HFFc6 (cell line): ENCODE measurements at places on chromosomes 4 and X. TPM values are rescaled to one million over a fixed set of nuclear protein-coding genes. Genes with fewer than 3 reads are reported as not detected.

- H3K4me3 ChIP-seq: no peak overlapping the region
- no peak for DNase-seq
- H3K36me3 ChIP-seq: peaks cover 12% of the 10 kb centered on the region
These were observed 4.3 kb downstream of the TSPYL2 start for GRCh38 chrX:53086464-53086863.

GRCh38 chr4:21467551-21467950 is 481.0 kb downstream of the KCNIP4 start:
- H3K27me3 ChIP-seq: no peaks in the 10 kb centered on the region
- H3K4me1 ChIP-seq: peaks cover 8% of the 10 kb centered on the region
- DNase-seq: no peak
- H3K4me3 ChIP-seq: no peak overlapping the region

DNA sequence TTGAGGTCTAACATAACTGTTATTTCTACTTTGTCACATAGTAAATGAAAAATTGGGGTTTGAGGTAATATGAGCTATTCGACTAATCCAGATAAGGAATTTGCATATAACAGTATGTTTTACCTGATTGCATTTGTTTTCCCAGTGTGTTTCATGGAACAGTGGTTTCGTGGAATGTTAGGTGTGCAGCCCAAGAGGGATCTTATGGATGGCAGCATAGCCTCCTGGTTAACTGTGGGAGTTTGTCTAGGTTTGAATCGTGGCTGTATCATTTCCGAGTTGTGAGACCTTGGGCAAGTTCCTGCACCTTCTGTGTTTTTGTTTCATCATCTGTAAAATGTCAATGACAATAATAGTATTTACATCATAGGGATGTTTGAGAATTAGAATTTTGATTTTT is 7.9 kb downstream of the BMPR1B start:
- no peaks in the 10 kb centered on the region for H3K36me3 ChIP-seq
- peaks cover 36% of the 10 kb centered on the region for H3K27me3 ChIP-seq
- DNase-seq: no peak
- H3K4me1 ChIP-seq: no peaks in the 10 kb centered on the region
- no peak overlapping the region for H3K27ac ChIP-seq
- no peak overlapping the region for H3K4me3 ChIP-seq

Gene GASK1B
- 2.2 to 7.2 TPM (median 2.7 TPM) in 3 replicates for total RNA-seq

DNA sequence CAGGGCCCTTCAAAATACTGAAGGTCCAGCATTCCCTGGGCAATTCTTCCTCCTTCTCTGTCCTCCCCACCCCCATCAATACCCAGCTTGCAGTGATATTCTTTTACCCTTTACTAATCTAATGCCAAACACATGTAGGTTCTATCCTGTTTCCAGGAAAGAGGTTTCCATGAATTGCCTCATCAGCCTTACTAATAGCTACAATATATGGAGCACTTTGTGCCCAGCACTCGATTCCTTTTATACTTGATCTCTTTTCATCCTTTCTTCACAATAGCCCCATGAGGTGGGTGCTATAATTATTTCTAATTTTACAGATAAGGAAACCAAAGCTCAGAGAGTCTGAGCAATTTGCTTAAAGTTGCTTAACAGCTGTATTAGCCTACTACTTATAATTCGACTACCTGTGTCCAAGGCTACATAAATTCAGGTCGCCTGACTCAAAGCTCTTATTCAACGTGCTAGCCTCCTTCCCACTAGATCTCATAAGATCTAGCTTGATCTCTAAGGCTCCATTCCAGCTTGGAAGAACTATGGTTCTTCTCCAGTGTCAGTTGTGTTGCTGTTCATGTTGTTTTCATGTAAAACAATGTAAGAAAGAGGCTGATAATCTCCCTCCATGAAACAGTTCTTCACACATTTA is 229.6 kb upstream of the PGRMC2 start:
- H3K27me3 ChIP-seq: no peaks in the 10 kb centered on the region
- peaks cover 82% of the 10 kb centered on the region for H3K4me1 ChIP-seq
- peak; percentile 30 for DNase-seq
- H3K27ac ChIP-seq: peak overlapping the region; percentile 91

Gene GDPD2
- total RNA-seq: not detected in 3 replicates

- no peak for DNase-seq
- H3K27ac ChIP-seq: no peak overlapping the region
- no peaks in the 10 kb centered on the region for H3K4me1 ChIP-seq
These were observed 7.9 kb upstream of the CFP start for GRCh38 chrX:47637546-47638195.

DNA sequence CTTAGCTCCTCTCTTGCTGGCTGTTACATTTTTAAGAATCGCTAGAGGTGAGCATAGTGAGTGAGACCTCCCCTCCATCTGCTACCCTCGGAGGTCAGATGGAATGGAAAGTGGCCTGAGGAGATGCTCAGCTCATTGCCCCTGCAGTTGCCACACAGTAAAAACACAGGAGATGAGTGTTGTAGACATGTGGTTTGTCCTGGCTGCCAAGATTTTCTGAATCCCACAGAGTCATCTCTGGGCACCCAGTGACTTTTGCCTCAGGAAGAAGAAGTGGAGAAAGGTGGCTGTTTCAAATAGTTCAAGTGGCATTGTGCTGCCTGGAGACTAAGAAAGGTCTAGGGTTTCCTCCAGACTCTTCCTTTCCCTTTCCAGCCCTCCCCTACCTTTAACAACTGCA is 271.0 kb downstream of the STK32B start:
- H3K4me1 ChIP-seq: no peaks in the 10 kb centered on the region
- no peak overlapping the region for H3K27ac ChIP-seq
- no peaks in the 10 kb centered on the region for H3K36me3 ChIP-seq
- H3K27me3 ChIP-seq: no peaks in the 10 kb centered on the region; the same call in none of the 2 replicates
- no peak for DNase-seq
- H3K4me3 ChIP-seq: no peak overlapping the region

Gene CLDN2
- total RNA-seq: not detected in 2 replicates

- no peaks in the 10 kb centered on the region; the same call in 1 of the 2 replicates for H3K27me3 ChIP-seq
- H3K4me3 ChIP-seq: no peak overlapping the region
- no peak for DNase-seq
- H3K27ac ChIP-seq: no peak overlapping the region
These were observed 405.3 kb upstream of the EDA2R start for GRCh38 chrX:67044029-67044653.

Gene MAGEA9B
- not detected in 3 replicates for total RNA-seq

DNA sequence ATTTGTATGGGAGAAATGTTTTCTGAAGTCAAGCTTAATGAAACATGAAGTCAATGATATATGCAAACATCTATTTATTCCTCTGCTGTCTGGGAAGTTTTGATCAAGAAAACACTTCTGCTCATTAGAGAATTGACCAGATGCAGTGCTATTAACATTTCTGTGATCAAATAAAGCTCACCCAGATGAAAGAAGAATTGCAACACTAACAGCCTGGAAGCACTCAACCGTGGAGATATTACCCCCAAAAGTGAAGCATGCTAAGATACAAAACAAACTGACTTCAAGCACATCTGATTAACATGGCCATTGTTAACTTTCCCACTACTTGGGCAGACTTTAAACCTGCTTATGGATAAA is 73.7 kb upstream of the GUCY1A1 start:
- H3K4me1 ChIP-seq: no peaks in the 10 kb centered on the region; the same call in 1 of the 2 replicates
- no peaks in the 10 kb centered on the region; the same call in 1 of the 2 replicates for H3K36me3 ChIP-seq
- no peak for DNase-seq
